Spinal cord (tissue), 10 donors: ENCODE measurements at places on chromosomes 3 and 15. TPM values are rescaled to one million over a fixed set of nuclear protein-coding genes. Genes with fewer than 3 reads are reported as not detected.

SAMD7 gene
- polyA plus RNA-seq: not detected

MAGEL2 gene
- 23.1 TPM for polyA plus RNA-seq

C3orf52 gene
- 1.4 TPM for polyA plus RNA-seq

NOX5 gene
- 0.22 TPM for polyA plus RNA-seq

TMOD2 gene
- 160 TPM for polyA plus RNA-seq

GRCh38 chr3:133578548-133579191 lies 5.2 kb downstream of the CDV3 start:
- DNase-seq: no peak

GRCh38 chr3:4813909-4814304 lies 165.3 kb upstream of the BHLHE40 start:
- no peak for DNase-seq

GRCh38 chr15:28911310-28911931 lies 25.6 kb downstream of the APBA2 start:
- no peak for DNase-seq

- no peak for DNase-seq
Observed at GRCh38 chr3:25246913-25247312, 181.2 kb upstream of the RARB start.

DNA sequence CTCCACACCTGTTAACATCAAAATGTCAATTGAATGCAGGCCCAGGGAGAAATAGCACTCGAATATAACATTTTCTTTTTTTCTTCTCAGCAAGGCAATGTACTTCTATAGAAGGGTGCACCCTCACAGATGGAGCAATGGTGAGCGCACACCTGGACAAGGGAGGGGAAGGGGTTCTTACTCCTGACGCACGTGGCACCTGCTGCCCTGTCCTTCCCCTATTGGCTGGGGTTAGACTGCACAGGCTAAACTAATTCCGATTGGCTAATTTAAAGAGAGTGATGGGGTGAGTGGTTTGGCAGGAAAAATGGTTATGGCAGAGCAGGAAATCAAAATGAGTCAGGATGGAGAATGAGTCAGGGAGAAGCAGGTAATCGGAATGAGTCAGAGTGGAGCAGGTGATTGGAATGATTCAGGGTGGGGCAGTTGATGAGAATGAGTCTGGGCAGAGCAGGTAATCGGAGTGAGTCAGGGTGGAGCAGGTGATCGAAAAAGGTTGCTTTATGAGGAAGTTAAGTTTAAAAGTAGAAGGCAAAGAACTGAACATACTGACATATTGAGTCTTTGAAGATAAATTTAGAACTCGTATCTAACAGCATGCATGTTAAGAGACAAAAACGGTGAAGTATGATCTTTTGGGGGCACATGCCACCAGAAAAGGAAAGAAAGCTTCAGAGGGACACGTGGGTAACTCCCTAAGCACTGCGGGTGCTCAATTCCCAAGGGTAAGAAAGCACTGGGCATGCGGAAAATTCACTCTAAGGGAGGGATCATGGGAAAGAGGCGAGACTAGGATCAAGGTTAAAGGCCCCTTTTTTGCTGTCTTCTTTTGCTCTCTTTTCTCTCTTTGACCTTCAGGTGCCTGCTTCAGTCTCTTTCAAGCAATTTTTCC lies 72.9 kb upstream of the GALNT15 start:
- no peak for DNase-seq
